ENCODE measurements at places on chromosomes 7 and 10.

- no peak for DNase-seq
Measured at GRCh38 chr10:43818687-43819086, 170.0 kb upstream of the ZNF32 start.

DNA sequence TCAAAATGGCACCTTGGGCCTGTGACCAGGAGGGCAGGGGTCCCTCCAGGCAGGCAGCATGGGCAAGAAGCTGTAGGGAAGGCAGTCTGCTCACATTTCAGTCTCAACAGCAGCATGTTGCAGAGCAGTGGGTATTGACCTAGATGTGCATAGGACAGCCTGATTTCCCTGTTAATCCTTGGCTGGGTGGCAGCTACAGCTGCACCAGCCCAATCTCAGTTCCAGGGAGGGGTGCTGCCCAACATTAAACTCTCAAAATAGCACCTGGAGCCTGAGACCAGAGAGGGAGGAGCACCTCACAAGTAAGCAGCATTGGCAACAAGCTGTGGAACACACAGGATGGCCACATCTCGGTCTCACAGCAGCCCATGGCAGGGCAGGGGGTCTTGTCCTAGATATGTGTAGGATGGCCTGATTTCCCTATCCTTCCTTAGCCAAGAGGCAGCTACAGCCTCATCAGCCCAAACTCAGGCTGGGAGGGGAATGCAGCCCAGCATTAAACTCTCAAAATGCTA, 10.3 kb downstream of the TMEM140 start:
- no peak for DNase-seq

GRCh38 chr7:36278620-36279172, 111.0 kb upstream of the ANLN start:
- no peak for DNase-seq

DNA sequence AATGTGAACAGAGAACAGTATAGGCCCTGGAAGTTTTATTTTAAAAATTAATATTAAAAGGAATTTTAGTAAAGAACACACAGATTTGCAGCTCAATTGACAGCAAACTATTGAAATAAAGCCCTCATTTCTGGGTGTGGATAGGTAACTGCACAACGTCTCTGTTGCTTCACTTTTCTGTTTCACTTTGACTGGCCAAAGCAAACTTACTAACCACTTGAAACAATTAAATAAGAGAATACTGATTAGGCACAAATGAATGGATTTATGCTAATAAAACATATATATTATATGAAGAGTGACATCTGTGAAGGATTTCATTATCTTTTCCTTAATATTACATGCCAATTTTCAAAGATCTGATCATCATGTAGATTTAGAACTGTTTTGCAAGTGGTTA, 11.9 kb downstream of the ZNF804B start:
- no peak for DNase-seq

GRCh38 chr7:150986099-150986512, 4.7 kb upstream of the NOS3 start:
- DNase-seq: peak; percentile 18

- DNase-seq: no peak
Measured at GRCh38 chr10:119166118-119166500, 595 bp upstream of the SFXN4 start.

DNA sequence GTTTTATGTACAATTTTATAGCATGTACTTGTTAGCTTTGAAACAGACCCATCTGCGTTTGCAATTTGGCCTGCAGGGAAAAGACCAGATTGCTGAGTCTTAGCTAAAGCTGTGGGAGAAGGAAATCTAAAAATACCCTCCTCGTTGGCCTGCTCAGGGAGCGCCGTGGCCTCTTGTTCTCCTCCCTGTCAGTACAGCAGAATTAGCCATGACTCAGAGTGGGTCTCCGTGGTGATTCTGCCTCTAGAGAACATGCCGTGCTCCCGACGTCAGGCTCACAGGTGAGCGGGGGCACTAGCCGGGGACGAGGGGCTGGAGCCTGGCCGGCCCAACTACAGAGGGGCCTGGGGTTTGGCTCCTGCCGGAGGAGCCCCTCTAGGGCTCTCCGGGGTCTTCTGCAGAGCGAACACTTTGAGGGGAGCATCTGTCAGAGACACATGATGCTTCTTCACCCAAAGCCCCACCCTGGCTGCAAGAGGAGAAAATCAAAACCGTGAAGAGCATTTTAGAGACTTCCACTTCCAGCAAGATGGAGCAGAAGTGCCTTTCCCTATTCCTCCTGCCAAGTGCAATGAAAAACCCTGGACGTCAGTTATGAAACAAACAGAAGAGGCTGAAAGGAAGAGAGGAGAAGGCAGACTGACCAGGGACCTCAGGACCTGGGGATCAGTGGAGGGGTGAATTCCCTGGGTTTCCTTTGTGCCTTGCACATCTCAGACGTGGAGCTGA, 98.9 kb downstream of the LHPP start:
- DNase-seq: no peak

GRCh38 chr7:48154792-48155413, 16.4 kb upstream of the ABCA13 start:
- DNase-seq: no peak

GRCh38 chr10:115092258-115092554, 959 bp upstream of the ATRNL1 start:
- no peak for DNase-seq

- DNase-seq: no peak
Measured at GRCh38 chr10:17733620-17734019, 18.4 kb upstream of the TMEM236 start.

DNA sequence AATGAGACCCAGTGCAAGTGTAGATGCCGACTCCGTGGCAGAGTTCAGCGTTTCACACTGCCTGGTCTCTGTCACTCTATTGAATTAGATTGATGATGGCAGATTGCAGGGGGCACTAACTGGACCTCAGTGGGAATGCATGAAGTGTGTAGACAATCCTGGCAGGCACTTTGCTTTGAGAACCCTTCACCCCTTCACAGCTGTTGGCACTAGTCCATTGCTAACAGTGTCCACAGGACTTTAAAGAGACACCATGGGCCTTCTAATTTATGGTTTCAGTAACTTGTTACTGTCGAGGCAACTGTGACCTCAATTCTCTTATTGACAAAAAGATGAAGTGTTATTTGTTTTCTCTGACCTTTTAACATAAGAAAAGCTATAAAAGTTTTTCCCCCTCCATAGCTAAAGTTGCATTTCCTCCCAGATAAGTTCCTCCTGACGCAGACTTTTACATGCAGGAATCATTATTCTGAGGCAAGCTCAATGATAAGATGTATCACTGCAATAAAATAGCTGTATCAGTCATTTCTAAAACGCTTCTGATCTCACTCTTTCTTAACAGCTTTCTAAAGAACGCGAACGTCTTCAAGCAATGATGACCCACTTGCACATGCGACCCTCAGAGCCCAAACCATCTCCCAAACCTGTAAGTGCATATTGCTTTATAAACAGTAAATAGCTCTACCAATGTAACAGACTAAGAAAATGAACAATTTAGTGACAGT, 238.9 kb downstream of the FOXP2 start:
- no peak for DNase-seq

- no peak for DNase-seq
Measured at GRCh38 chr7:101553771-101554445, 75.2 kb downstream of the MYL10 start.

DNA sequence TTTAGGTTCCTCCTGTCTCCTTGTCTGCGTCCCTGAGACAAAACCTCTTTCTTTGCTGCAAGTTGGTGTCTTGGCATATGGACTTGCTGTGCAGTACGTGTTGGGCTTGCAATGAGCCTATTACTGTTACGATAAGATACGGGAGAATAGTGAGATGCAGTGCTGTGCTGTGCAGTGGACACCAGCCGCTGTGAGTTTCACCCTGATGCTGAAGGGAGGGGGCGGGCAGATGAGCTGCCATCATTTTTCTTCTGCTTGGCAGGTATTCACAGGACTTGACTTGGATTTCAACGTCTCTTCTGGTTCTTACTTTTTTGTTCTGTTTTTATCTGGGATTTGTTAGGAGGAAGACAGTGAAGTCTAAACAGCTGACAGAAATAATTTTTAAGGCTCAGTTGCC, 257.1 kb upstream of the PITRM1 start:
- no peak for DNase-seq

GRCh38 chr10:86715156-86715795, 41.1 kb upstream of the BMPR1A start:
- DNase-seq: no peak

DNA sequence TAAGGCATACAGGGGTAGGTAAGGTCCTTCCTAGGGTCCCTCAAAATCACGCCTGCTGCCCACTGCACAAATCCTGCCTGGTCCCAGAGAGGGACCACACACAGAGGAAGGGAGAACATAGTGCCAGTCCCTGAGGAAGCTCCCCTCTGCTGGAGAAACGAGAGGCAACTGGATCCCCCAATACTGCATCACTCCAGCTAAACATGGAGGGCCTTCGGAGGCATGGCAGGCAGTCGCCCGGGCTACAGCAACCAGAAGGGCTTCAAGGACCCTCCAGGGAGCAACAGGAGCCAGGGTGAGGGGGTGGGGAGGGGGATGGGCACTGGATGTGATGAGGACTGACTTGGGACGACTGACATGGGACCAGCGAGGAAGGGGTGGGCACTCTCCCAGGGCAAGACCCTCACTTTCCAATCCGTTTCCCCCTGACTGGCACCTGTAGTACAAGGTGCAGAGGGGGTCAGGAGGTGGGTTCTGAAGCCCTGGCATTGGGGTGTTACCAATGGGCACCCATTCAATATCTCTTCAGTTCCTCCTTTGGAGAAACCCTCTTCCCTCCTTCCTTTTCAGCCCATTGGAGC, 21.7 kb downstream of the DDIT4 start:
- no peak for DNase-seq

DNA sequence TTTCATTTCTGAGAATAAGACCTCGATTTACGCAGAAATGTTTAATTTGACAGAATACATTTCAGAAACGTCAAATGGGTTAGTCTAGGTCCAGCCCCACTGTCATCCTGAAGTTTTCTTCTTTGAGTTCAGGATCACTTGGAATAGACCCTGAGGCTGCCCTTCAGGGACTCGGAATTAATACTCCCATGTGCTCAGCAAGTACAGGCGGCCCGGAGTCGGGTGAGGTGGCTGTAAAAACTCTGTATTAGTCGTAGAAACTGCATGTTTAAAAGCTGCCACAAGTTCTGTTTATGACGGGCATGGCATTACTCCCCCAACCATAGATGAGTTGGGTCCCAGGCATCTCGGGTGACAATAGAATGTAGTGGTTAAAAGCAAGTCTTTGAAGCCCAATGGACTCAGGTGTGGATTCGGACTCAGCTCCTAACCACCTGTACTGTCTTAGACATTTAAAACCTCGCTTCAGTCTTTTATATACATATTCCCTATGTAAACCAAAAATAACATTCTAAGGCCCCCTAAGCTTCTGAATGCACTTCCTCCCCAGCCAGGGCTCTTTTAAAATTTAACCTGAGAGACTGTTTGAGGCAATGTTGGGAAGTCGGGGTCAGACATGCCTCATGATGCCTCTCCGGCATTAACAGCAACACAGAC, 216.3 kb downstream of the ADARB2 start:
- DNase-seq: no peak

GRCh38 chr10:30984563-30985328, 46.9 kb downstream of the ZNF438 start:
- no peak for DNase-seq

GRCh38 chr10:91711885-91712680, 79.2 kb upstream of the PPP1R3C start:
- no peak for DNase-seq

- no peak for DNase-seq
Measured at GRCh38 chr7:35576031-35576573, 118.8 kb downstream of the HERPUD2 start.

- peak; percentile 58 for DNase-seq
Measured at GRCh38 chr7:105853931-105854419, 22.4 kb downstream of the ATXN7L1 start.

DNA sequence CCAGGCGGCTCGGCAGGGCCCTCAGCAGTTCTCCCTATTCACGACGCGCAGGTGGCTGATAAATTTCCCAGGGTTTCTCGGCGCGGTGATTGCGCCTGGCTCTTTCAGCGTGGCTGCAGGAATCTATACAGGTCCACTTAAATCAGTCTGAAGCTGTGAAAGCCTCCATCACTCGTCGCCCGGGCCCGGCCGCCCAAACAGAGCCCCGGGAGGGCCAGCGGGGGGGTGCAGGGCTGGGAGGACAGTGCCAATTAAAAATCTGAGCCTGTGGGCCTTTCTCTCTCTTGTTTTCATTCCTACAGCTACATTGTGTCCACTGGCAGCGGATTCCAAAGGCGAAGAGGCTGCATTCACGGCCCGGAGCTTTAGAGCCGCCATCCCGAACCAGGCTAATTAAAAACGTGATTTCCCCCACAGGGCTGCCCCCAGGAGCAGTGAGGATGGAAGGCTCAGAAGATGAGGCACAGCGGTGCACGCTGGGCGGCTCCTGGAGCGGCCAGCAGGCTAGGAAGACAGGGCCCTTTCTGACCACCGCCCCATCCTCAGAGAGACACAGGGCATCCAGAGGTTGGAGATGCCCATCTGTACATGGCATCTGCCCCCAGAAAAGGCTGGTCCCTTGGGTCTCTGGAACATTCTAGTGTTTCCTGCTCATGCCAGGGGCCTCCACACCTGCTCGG, 100.7 kb downstream of the FAM53B start:
- DNase-seq: peak; percentile 44

DNA sequence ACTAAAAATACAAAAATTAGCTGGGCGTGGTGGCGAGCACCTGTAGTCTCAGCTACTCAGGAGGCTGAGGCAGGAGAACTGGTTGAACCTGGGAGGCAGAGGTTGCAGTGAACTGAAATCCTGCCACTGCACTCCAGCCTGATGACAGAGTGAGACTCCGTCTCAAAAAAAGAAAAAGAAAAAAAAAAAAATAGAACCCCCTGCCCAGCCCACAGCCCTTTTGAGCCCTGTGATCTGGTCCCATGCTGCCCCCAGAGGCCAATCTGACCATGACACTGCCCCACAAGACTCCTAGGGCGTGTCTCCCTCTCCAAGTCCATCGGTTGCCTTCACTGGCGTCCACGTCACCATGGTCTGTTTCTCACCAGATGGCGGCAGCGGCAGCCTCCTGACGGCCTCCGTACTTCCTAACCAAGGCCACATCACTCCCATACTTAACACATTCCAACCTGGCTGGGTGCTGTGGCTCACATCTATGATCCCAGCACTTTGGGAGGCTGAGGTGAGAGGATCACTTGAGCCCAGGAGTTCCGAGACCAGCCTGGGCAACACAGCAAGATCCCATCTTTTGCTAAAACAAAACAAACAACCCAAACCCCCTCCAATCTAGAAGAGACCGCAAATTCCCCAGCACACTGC, 18.0 kb downstream of the STX1A start:
- DNase-seq: no peak

DNA sequence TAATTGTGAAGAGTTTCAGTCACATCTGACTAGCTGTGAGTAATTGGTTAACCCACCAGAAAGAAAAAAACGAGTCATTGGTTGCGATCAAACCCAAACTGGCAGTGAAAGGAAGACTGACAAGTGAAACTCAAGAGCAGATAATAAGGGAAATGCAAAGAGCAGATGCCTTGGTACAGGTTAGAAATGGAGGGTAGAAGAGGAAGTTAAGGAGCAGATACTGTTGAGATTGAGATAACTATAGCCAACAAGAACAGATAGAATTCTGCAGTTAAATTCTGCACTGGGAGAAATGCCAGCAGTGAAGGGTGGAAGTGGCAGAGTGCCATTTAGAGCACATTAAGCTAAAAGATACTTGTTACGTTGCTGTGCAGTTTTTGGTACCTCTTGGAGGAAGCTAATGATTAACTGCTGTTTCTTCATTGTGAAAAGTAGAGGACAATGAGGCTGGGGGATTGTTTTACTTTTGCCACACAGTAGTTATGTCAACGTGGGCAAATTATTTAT, 65.8 kb downstream of the CDK13 start:
- peak; percentile 27 for DNase-seq

Data from NCI-H2227 treated with DMSO at 0.1 percent for 48 hours (cell line).